Amygdala (tissue), 56 donors: ENCODE measurements at places on chromosomes 1 and 21.

DNA sequence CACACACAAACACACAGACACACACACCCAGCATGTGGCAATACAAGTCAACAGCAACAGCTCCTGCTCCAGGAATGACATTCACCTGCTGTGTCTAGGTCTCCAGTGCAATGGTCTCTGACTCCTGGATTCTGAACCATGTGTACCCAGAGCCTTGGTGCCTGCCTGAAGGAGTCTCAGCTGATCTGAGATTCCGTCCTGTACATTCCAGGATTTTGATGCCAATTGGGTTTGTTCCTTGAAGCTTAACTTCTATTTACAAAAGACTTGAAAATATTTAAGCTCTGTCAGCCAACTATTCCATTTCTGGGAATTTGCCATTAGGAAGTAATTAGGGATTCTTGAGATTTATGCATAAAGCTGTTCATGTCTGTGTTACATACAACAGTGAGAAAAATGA lies 85.4 kb upstream of the LRRC8D start:
- no peak for DNase-seq

DNA sequence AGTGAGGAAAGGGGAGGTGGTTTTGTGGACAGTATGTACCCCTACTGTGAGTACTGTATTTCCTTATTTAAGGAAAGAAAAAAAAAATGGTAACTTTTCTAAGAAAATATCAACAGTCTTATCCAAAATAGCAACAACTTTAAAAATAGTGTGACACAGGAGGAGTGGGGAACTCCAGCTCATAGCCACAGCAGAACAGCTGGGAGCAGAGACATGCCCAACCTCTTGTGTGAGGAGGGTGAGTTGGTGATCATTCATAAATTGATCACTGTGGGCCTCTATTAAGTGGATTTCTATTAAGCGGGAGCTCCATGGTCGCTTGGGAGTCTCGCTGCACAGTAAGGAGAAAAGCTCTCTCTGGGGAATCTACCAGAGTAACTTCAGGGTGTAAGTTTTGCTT lies 158.8 kb upstream of the DUSP10 start:
- DNase-seq = no peak

- no peak for DNase-seq
Measured at GRCh38 chr1:156367383-156368156, 1.4 kb upstream of the RHBG start.

DNA sequence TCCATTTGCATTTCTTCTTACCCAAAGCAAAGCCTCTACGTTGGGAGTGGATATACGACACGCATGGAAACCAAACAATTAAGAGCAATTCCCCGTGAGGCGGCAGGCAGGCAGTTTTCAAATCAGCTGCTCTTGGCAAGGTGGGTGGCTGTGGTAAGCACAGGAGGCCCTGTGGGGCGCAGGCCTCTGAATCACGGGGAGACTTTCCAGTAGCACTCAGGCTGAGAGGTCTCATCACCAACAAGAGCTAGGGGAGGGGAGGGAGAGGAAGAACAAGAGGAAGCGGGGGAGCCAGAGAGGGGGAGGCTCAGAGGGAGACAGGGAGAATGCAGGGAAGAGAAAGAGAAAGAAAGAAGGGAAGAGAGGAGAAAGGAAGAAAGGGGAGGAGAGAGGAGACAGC lies 56.4 kb downstream of the MT1HL1 start:
- no peak for DNase-seq

- DNase-seq = no peak
Measured at GRCh38 chr1:37851782-37852210, 7.6 kb downstream of the MTF1 start.

DNA sequence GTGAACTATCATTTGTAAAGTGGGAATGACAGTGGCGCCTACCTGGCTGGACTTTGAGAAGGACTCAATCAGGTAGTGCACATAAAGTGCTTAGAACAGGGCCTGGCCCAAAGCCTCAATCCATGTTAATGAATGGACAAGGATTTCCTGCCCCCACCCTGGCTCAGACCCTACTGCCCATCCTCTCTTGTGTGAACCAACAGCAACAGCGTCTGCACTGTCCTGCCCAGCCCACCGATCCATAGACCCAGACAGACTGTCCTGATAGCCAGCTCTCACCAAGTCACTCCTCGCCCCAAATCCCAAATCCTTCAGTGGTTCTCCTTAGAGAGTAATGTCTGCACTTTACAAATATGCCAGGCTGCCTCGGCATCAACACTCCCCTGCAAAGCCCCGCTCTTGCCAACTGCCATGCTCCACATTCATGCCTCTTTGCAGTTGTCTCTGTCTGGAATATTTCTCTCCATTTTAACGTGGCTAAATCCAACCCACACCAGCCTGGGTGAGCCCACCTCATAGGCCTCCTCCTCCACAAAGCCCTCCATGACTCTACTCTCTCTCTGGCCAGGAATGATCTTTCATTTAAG lies 157.6 kb upstream of the EDN2 start:
- no peak for DNase-seq

DNA sequence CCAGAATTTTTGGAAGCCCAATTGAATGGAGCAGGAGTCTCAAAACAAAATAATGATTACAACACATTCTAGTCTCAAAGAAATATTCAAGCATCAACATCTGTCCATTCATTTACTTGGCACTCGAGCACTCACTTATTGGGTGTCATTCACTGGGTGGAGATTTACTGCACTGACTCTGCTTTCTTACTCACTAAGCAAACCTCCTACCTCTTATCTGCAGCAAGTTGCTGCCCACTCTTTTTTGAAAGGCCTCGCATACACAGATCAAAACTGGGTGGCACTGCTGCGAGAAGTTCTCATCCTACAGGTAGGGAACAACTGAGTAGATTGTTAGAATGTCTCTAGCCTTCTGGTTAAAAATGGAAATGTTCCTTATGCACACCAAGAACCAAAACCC lies 18.0 kb downstream of the RHBDL2 start:
- no peak for DNase-seq

DNA sequence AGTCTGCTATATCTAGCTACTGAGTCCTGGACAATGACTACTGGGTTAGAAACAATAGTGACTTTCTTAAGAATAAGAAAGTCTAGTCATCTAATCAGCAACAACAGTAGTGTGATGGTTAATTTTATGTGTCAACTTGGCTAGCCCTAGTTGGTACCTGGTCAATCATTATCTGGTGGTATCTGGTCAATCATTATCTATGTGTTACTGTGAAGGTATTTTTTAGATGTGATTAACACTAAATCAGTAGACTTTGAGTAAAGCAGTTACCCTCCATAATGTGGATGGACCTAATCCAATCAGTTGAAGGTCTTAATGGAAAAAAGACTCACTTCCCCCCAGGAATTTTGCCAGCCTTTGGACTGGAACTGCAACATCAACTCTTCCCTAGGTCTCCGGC lies 312.6 kb downstream of the SIPA1L2 start:
- DNase-seq = no peak

DNA sequence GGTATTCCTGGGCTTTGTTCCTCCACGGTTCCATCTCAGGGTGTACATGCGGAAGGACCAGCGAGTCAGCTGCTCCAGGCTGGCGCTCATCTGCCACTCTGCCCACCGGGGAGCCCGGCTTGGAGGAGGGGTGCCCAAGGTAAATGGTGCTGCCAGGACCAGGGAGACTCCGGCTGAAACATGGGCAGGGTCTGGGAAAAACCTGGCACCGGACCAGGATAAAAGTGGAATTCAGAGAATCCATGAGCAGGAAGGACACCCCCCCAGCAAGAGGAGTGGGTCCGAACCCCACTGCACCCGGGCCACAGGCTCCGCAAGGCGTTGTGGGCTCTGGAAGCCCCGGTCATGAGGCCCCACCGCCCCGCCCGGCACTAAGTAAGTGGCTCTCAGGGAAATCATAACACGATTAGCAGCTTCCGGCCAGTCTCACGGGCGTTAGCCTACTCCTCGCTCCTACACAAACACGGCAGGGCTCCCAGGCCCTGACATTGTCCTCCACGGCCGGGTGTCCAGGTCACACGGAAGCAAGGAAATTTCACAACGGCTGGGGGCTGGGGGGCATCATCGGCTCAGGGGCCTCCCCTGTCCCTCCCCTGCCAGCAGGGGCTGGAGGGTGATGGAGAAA lies 21.1 kb downstream of the MEGF6 start:
- DNase-seq = no peak

DNA sequence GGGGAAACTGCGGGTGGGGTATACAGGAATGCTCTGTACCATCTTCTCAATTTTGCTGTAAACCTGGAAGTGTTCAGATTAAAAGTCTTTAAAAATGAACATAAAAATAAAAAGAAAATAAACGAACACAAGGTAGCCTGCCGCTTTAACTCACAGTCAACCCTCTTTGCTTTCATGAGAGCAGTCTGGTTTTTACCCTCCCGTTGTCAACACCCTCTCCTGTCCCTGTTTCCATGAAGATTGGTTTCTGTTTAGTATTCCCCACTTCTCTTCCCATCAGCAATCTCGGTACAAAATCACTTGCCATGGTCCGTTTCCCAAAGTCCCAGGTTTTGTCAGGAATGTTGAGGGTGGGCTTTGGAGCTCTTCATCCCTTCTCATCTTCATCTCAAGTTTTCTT lies 28.8 kb downstream of the MT1HL1 start:
- no peak for DNase-seq

DNA sequence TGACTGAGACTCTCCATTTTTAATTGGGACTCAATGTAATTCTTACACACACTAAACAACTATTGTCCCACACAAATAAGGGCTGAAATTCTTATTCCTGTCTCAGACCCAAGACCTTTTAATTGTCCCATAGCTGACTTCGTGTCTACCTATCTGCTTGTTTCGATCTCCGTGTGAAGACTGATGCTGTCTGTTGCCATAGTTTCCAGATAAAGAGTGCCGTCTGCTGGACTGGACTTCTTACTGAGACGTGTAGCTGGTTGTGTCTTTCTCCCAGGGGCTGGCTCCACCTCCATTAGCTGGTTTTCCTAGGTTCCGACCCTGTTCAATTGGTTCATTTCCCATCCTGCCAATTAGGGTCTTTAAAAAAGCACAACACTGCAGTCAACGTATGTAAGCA lies 235.3 kb upstream of the PLXNA2 start:
- no peak for DNase-seq

GRCh38 chr21:36654324-36654723 lies 44.6 kb upstream of the SIM2 start:
- DNase-seq = peak; percentile 28

DNA sequence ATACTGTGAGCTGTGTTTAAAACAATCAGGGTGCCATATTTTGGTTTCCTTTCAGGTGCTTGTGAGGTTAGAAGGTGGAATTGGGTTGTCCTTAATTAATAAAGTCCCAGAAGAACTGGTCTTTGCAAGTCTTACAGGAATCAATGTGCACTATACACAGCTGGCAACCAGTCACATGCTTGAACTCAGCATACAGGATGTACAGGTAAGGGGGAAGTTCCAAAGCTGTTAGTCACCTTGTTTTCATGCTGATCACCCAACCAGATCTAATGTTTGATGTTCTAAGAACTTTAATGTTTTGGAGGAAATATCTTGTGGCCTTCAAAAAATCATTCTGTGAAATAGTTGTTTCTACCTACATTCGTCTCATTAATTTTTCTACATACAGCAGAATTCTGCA lies 156.3 kb downstream of the VPS13D start:
- DNase-seq = no peak

GRCh38 chr1:9453779-9454418 lies 85.4 kb upstream of the SLC25A33 start:
- DNase-seq = no peak

- DNase-seq = peak; percentile 63
Measured at GRCh38 chr1:150186789-150187559, 37.3 kb downstream of the PLEKHO1 start.

- no peak for DNase-seq
Measured at GRCh38 chr1:160575112-160575664, 4.1 kb downstream of the CD84 start.

DNA sequence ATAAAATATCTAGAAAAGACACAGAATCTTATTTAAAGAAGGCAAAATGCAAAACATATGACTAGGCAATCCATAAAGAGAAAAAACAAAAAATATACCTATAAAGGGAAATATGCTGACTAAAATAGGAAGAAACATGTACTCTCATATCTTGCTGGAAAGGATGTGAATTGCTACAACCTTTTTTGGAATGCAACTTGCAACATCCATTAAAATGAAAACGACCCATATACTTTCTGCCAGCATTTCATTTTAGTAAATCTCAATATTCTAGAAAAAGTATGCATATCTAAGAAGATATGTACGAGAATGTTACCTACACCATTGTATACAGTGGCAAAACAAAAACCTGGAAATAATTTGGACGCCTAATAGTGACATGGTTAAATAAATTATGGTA lies 56.6 kb downstream of the EDEM3 start:
- no peak for DNase-seq

GRCh38 chr1:65395887-65396612 lies 24.4 kb upstream of the LEPR start:
- DNase-seq = no peak
